Breast epithelium (tissue), 4 donors: ENCODE measurements at places on chromosomes 2 and 18. TPM values are rescaled to one million over a fixed set of nuclear protein-coding genes. Genes with fewer than 3 reads are reported as not detected.

- peak; percentile 68 for DNase-seq
Measured at GRCh38 chr2:5777131-5777535, 84.9 kb downstream of the SOX11 start.

DNA sequence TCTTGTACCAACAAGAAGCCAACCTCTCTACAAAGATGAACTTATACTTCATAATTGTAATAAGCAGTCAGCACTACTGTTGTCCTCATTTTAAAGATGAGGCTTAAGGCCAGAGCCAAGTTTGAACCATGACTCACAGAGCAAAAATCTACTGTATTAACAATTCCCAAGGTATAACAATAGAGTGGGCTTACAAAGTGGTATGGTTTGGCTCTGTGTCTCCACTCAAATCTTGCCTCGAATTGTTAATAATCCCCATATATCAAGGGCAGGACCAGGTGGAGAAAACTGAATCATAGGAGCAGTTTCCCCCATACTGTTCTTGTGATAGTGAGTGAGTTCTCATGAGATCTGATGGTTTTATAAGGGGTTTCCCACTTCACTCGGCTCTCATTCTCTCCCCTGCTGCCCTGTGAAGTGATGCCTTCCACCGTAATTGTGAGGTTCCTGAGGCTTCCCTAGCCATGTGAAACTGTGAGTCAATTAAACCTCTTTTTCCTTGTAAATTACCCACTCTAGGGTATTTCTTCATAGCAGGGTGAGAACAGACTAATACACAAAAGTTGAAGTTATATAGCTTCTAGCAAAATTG, 19.5 kb downstream of the MRPL44 start:
- no peak for DNase-seq

The CACNB4 gene
- total RNA-seq, result 11.5 TPM

The TRIM43 gene
- total RNA-seq, result not detected
